Right atrium auricular region (tissue), 2 donors: ENCODE measurements at places on chromosomes 2 and 18. TPM values are rescaled to one million over a fixed set of nuclear protein-coding genes. Genes with fewer than 3 reads are reported as not detected.
A peak's percentile ranks its signal among the peaks of the same experiment; 100 is the strongest.

HOXD3 gene
- not detected for total RNA-seq

DCTN1 gene
- total RNA-seq = 102 TPM

MSH6 gene
- 17.0 TPM for total RNA-seq

UGT1A8 gene
- total RNA-seq = not detected

DNA sequence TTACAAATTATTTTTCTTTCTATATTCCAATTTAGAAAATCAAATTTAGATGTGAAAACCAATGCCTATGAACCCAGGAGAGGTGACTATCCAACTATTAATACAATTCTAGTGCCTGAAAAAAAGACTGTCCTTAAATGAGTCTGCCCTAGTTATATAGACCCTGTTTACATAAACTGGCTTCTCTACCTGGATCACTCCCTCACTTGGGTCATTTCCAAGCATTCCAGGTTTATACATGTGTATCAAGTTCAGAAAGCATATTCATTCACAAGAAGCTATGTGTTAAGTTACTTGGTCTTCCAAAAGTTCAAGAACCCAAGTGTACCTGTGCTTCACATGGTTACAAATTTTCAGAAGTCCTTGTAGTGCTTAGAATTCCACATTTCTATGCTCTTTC is 8.3 kb downstream of the ZNF385B start:
- H3K27me3 ChIP-seq = no peaks in the 10 kb centered on the region
- DNase-seq = no peak
- H3K36me3 ChIP-seq = no peaks in the 10 kb centered on the region
- H3K4me3 ChIP-seq = no peak overlapping the region
- no peak overlapping the region for H3K27ac ChIP-seq

DNA sequence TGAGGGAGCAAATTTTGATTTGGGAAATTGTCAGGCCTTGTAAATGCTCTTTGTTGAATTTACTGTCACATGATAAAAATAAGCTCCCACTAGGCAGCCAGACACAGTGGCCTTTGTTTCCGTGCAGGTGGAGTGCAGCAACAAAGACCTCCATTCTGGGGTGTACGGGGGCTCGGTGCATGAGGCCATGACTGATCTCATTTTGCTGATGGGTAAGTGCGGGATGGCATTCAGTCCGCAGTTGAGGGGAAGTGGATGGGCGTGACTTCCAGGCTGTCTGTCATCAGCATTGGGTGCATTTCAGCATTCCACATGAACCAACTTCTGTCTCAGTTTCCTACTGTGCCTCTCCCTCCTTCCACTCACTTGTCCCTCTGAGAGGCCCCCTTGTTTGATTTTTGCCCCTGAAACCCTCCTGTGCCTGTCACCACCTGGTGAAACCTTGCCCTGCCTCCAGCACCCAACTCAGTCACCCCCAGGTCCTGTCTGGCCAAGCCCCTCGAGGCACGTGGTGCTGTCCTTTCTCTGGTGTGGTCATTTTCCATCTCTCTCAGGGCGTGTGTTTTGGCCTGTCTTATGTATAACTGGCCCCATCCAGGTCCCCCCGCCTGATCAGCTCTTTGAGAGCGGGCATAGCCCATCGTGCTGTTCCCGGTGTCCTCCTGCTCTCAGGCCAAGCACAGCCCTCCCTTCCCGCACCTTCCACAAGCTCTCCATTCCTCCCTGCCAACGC is 16.3 kb downstream of the CNDP2 start:
- no peaks in the 10 kb centered on the region for H3K4me1 ChIP-seq
- H3K27me3 ChIP-seq = no peaks in the 10 kb centered on the region
- no peak overlapping the region for H3K27ac ChIP-seq
- no peak for DNase-seq
- H3K4me3 ChIP-seq = no peak overlapping the region

GRCh38 chr18:44750774-44751173 is 70.1 kb downstream of the SETBP1 start:
- H3K4me1 ChIP-seq = no peaks in the 10 kb centered on the region
- DNase-seq = no peak
- H3K27me3 ChIP-seq = no peaks in the 10 kb centered on the region
- no peak overlapping the region for H3K27ac ChIP-seq
- H3K36me3 ChIP-seq = no peaks in the 10 kb centered on the region

GRCh38 chr2:226059961-226060627 is 660.6 kb downstream of the NYAP2 start:
- H3K4me1 ChIP-seq = no peaks in the 10 kb centered on the region
- no peak for DNase-seq
- no peaks in the 10 kb centered on the region for H3K27me3 ChIP-seq
- H3K36me3 ChIP-seq = no peaks in the 10 kb centered on the region

DNA sequence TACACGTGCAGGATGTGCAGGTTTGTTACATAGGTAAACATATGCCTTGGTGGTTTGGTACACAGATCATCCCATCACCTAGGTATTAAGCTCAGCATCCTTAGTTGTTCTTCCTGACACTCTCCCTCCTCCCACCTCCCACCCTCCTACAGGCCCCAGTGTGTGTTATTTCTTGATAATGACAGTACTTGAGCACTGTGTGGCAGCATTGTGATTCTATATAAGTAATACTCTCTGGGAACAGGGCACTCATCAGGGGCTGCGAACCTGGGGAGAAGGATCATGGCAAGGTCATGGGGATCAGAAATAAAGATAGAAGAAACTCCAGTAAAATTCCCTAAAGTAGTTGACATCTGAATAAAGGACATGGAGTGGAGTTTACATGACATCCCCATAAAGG is 1256.2 kb upstream of the CRIM1 start:
- no peak overlapping the region for H3K4me3 ChIP-seq
- H3K36me3 ChIP-seq = no peaks in the 10 kb centered on the region
- no peaks in the 10 kb centered on the region for H3K27me3 ChIP-seq
- DNase-seq = no peak

DNA sequence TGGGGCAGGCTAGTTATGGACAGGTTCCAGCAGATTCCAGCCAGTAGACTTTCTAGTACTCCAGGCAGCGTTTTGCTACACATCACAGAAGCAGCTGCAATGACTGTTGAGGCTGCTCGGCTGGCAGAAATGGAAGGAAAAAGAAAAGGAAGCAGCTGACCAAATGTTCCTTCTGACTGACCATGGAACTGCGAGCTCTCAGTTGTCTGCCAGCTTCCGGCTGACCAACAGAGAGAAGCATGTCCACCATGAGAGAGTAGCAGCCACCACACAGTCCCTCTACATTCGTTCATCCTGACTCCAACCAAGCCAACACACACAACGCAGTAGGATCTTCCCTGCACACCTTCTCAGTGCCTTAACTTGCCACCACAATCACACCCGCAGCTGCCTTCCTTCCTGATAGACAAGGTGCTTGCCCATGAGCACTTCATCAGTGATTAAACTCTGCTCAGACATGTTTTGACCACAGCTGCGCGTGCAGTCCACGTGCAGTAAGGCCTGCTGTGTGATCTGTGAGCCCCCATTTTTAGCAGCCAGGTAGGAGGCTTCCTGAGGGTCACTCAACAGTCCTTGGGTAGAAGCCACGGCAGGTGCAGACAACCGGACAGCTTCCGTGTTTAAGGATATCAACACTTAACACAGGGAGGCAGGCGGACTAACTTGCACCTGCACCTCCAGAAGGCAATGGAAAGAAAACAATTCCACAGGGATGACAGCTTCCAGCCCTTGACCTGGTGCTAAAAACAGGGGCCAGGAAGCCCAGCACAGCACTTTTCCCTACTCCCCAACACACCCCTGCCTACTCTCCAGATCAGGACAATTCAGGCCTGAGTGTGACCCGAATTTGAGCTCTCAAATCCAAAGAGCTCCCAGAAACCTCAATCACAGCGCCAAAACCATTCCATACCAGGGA is 996 bp downstream of the TGFBRAP1 start:
- no peaks in the 10 kb centered on the region for H3K27me3 ChIP-seq
- H3K27ac ChIP-seq = peak overlapping the region; percentile 71
- no peak for DNase-seq
- peak overlapping the region; percentile 58 for H3K4me3 ChIP-seq
